ENCODE measurements at places on chromosomes 7 and 10.

DNA sequence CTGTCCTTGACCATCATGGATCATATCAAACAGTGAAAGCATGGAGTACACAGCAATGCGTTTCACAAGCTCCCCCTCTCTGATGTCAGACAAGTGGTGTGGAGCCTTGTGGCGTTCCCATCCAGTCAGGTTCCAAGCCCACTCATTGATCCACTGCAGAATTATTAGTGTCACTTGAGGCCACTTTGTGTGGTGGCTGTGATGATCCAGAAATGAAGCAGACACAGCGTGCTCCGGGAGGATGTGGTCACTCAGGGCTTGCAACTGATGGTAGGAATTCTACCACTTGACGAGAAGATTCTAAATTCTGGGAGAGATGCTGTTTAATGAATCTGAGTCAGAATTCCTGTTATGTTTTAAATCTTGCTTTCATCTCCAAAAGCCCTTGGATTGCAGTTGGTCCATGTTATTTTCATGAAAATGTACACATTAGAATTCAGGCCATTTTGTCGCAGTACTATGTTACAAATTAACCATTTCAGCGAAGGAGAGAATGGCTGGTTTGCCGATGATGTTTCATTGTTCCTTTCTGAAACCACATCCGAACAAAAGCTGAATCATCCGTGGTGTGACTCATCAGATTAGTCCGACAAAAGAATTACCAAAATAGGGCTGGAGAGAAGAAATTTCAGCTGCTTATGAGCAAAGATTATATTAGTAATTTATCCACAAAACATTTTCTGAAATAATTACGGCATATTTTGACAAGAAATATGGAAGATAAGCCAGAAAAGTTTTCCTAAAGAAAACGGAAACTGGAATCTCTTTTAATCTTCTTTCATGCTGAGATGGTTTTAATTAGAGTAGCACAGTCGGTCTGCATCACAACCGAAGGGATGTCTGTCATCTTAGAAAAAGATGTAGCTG is 48.1 kb downstream of the INSYN2A start:
- no peak for DNase-seq

GRCh38 chr10:101295261-101295660 is 58.7 kb upstream of the BTRC start:
- no peak for DNase-seq

DNA sequence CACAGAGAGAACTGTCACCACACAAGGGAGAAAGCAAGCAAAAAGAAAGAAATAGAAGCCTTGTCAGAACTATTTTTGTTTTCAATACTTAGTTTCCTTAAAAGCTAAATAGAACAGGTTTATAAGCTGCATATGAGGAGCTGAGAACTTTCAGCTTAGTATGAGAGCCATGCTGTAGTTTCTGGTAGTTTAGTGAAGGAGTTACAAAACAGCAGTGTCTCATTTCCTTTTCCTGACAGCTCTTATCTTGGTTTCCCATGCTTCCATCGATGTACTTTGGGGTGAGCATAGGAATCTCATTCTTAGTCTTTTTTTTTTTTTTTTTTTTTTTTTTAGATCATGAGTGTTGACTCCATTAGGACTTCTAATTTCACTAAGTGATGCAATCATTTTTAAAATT is 8.6 kb upstream of the CHRM2 start:
- DNase-seq, result no peak

- no peak for DNase-seq
Observed at GRCh38 chr7:2034291-2035201, 198.2 kb downstream of the MAD1L1 start.

DNA sequence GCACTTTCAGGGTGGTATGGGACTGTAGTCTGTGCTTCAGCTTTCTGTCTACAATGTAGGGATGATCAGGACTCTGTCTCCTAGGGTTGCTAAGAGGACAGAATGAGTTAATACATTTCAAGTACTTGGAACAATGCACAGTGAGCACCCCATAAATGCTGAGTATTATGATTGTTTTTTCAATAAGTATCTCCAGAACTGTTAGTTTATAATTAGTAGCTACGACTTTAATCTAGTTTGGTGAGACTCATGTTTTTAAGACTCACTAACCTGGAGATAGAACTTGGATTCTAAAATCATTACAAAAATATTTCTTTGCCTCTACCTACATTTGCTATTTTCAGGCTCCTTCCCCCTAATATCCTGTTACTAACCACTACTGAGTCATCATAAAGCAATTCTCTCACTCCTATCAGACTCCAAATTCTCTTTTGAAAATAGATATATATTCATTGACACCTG is 95.3 kb downstream of the CPED1 start:
- DNase-seq, result no peak

DNA sequence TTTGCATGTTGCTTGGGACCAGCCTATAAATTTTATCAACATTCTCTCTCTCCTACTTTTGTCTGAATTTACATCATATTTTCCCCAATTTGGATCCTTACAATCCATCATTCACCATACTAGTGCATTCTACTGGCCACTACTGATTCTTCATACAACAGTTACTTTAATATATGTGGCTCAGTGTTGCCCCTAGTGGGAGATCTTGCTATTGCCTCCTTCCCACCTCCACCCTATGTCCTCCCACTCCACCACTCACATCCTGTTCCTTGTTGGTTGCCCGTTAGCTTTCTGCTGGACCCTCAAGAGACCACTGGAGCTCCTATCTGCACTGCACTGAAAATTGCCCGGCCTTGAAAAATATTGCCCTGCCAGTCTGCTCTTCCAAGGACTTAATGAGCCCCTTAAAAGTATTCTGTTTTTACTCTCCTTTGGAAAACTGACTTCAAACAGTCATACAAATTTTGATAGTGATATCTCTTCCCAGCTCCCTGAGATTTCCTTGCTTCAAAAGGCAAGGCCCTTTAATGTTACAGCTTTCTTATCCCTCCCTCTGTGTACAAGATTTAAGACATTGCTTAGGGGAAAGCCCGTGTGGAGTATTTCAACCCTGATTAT is 243.2 kb upstream of the TMEM229A start:
- DNase-seq, result no peak

GRCh38 chr10:70571636-70572439 is 30.7 kb downstream of the PRF1 start:
- DNase-seq, result no peak

- no peak for DNase-seq
Observed at GRCh38 chr10:341081-341740, 206.0 kb downstream of the ZMYND11 start.

DNA sequence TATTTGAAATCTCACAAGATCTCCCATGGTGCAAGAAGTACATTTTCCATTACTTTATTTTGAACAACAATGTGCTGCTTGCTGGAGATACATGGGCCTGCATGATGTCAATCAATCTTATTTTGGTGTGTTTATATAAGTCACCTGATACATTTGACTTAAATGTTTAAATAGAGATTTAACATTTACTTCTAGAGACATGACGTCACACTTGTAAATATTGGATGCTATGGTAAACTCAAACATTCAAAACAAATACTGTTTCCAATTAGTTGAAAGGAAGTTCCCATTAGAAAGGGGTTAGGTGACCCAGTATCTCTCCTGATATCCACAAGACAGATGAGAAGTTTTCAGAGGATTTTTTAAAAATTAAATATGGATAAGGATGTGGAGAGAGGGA is 214.5 kb downstream of the NSUN6 start:
- DNase-seq, result no peak

GRCh38 chr7:46214526-46214925 is 293.5 kb upstream of the IGFBP3 start:
- no peak for DNase-seq

DNA sequence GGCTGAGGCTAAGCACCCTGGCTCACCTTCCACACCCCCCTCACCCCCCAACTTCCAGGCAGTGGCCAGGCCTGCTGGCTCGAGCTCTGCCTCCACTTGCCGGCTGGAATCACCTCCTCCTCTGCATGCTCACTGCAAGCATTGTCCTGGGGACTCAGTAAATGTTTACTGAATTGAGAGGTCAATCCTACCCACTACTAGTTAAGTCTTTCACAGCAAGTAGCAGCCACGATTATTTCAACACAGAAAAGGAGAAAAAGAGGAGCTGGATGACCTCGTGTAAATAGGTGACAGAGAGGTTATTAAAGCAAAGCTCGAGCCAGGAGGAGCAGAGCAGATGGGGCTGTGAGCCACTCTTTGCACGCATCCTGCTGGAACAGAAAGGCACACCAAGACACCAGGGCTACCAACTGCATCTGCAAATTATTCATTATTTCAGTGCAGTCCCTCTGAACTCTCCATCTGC is 32.1 kb downstream of the HIPK2 start:
- DNase-seq, result no peak

DNA sequence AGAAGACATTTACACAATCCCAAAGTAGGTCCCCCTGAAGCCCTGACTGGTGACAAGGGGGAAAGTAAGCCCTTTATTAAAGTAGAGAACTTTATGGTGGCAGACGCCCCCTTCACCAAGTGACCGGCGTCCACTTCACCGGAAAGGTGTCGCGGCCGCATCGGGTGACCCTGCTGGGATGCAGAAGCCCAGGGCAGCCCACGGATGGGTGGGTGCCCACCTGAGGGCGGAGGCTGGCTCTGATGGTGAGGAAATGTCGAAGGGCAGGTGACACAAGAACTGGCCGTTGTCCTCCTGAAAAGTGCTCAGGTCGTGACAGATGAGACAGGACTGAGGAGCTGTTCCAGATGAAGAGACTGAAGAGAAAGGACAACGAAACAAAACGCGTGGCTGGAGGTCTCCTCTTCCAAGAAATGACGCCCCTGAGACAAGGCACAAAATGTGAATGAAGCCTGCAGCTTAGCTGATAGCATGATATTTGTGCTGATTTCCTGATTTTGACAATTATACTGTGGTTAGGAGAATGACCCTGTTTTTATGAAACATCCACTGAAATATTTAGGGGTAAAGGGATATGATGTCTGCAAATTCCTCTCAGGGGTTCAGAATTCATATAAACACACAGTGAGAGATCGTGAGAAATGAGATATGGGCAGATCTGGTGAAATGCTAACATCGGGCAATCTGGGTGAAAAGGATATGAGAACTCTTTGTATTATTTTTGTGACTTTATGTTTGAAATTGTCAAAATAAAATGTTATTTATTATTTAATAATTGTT is 123.9 kb downstream of the PRKAG2 start:
- DNase-seq, result no peak

GRCh38 chr7:143408686-143409561 is at the start of gene EPHA1:
TSS of gene EPHA1 (minus strand) at chr7:143408856. CDS start at chr7:143408805, 51 bp downstream.
- no peak for DNase-seq

- DNase-seq, result no peak
Observed at GRCh38 chr10:1130995-1131790, 75.0 kb downstream of the WDR37 start.

- no peak for DNase-seq
Observed at GRCh38 chr7:135843214-135843613, 94.6 kb upstream of the FAM180A start.

- DNase-seq, result no peak
Observed at GRCh38 chr10:5560142-5560816, 35.5 kb downstream of the CALML3 start.

GRCh38 chr10:124242365-124242764 is 149.0 kb upstream of the CHST15 start:
- DNase-seq, result no peak

- DNase-seq, result no peak
Observed at GRCh38 chr7:150962290-150962552, 15.9 kb downstream of the KCNH2 start.

DNA sequence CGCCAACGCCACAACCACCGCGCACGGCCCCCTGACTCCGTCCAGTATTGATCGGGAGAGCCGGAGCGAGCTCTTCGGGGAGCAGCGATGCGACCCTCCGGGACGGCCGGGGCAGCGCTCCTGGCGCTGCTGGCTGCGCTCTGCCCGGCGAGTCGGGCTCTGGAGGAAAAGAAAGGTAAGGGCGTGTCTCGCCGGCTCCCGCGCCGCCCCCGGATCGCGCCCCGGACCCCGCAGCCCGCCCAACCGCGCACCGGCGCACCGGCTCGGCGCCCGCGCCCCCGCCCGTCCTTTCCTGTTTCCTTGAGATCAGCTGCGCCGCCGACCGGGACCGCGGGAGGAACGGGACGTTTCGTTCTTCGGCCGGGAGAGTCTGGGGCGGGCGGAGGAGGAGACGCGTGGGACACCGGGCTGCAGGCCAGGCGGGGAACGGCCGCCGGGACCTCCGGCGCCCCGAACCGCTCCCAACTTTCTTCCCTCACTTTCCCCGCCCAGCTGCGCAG is 424 bp downstream of the EGFR start:
- DNase-seq, result no peak

DNA sequence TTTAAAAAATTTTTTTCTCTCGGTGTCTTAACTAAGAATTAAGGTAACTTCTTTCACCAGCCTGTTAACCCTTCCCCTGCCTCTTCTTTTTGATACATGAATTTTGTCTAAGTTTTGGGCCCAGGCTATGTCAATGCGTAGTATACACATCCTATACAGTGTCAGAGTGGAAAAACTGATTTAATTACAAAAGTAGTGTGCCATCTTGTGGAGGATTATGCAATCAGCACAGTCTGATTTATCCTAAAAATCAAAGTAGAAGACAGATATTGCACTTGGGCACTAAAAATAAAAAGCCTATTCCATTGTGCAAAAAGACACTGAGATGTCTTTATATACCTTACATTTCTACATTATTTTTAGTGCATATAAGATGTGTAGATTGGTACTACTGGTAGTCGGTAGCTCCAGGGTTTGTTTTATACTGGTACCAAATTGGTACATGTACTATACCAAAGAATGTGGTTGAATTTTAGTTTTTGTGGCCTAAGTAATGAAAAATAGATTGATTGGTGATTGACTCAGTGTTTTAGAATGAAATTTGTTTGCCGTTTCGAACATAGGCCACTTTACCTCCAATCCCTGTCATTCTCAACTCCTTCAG is 96.6 kb downstream of the MKLN1 start:
- no peak for DNase-seq

GRCh38 chr10:72418679-72419078 is 64.0 kb upstream of the DNAJB12 start:
- DNase-seq, result no peak

DNA sequence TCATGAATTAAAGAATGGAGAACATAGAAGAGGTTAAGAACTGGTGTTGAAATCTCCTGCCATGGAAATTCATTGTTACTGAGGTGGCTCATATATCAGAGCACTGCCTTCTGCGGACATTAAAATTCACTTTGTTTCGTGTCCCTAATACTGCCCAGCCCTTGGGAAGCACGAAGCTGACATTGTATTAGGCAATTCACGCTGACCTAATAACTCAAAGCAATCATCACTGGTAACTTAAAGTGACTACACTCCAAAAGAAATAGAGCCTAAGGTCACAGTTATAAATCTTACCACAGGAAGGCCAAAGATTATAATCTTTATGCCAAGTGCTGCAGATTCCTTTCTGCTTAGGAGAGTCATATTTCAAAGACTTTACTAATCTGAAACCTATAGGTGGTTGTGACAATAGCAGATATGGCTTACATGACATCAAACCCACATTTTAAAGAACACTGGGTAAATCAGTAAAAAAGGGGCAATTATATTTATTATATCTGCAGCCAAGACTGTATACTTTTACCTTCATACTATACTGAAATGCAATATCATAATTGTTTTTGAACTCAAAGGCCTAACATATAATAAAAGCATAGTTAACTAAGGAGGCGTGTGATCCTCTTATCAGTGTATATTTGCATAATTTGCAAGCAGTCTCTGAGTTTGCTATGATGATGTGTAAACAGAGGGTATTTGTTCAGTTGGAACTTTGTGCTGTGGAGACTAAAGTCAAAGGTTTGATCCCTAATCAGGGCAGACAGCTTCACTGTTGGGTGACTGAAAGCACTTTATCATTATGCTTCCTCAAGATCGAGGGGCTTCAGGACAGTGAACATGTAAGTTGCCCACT is 51.9 kb upstream of the CAPZA2 start:
- DNase-seq, result no peak

Measured in NCI-H446 treated with DMSO at 0.1 percent for 48 hours (cell line).